ENCODE measurements at places on chromosomes 7 and 10.
A peak's percentile ranks its signal among the peaks of the same experiment; 100 is the strongest.

DNA sequence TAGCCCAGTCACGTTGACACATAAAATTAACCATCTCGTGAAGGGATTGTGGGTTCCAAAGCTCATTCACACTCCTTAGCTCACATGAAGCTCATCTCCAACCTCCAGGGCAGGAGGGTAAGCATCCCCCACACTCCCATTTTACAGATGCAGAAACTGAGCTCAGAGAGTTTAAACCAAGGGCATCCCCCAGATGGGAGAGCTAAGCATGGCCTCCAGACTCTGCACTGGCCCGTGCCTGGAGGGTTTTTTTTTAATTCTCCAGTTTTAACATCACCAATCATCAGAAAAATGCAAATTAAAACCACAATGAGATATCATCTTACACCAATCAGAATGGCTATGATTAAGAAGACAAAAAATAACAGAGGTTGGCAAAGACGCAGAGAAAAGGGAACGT lies 53.3 kb upstream of the TCF7L2 start:
- no peak for DNase-seq

GRCh38 chr10:24214762-24215161 lies 5.8 kb downstream of the KIAA1217 start:
- no peak for DNase-seq

DNA sequence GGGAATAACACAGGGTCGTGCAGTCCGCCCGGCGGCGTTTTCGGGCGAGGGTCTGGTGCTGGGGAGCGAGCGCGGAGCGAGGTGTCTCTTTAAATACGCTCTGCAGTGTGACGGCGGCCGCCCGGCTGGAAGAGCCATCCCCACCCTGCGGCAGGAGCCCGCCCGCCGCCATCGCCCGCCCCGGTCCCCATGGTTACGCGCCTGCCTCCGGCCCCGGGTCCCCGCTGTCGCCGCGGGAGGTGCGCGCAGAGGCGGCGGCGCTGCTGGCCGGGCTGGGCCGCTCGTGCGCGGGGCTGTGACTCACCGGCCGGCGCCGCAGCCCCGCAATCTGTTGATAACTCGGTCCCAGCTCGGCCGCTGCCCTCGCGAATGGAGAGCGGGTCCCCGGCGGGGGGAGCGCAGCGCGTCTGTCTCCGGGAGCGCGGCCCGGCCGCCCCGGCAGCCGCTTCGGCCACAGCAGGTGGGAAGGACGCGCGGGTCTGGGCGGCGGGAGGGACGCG lies at the start of gene ADGRA1:
ADGRA1 (plus strand) TSS at position 246 of the 500 bp plus-strand sequence. CDS start 986 bp downstream, outside the sequence.
- DNase-seq = peak; percentile 7

DNA sequence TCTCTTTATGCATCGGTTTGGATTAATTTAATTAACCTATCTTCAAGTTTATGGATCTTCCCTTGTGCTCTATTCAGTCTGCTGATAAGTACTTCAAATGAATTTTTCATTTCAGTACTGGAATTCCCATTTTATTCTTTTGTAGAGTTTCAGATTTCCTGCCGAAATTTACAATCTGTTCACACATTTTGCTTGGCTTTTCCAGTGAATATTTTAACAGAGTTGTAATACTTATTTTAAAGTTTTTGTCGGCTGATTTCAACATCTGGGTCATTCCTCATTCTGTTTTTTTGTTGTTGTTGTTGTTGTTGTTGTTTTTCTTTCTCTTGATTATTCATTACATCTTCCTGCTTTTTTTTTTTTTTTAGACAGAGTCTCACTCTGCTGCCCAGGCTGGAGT lies 89.9 kb upstream of the KCNMA1 start:
- DNase-seq = no peak

GRCh38 chr7:131067220-131067619 lies 260.5 kb upstream of the MKLN1 start:
- DNase-seq = no peak

DNA sequence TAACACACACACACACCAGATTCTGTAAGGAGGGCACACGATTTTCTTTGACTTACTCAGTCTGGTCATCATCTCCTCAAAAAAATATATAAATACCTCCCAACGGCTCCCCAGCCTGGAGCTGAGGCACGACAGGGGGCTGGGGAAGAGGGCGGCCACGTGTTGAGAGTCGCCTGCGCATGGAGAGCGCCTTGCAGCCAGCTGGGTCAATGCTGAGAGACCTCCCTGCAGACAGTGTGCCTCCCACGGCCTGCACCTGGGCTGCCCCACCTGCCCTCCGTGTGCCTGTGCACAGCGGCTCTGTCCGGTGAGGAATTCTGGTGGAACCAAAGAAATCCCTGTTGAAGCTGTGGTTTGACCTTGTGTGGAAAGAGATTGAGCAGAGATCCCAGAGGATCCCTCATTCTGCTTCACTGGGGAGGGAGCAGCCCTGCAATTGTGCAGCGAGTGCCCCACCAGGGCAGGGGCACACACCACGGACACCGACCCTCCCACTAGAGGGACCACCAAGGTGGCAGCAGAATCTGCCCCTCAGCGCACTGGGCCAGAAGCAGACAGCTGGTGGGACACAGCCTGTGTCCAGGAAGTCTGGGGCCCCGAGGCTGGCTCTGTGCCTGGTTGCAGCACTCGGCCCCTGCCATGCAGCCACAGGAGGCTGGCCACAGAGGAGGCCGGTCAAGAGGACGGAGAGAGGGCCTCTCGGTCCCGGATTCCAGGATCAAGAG lies 150.5 kb upstream of the PPP2R2D start:
- DNase-seq = no peak

GRCh38 chr7:18570890-18571478 lies 75.4 kb downstream of the HDAC9 start:
- peak; percentile 41 for DNase-seq

GRCh38 chr10:35972275-35972674 lies 330.2 kb upstream of the FZD8 start:
- DNase-seq = no peak

- DNase-seq = no peak
These were observed 5.1 kb downstream of the SHH start for GRCh38 chr7:155807065-155807671.

GRCh38 chr10:77284797-77285196 lies 352.8 kb downstream of the KCNMA1 start:
- DNase-seq = no peak

GRCh38 chr10:124152139-124153022 lies 59.0 kb upstream of the CHST15 start:
- DNase-seq = peak; percentile 61

DNA sequence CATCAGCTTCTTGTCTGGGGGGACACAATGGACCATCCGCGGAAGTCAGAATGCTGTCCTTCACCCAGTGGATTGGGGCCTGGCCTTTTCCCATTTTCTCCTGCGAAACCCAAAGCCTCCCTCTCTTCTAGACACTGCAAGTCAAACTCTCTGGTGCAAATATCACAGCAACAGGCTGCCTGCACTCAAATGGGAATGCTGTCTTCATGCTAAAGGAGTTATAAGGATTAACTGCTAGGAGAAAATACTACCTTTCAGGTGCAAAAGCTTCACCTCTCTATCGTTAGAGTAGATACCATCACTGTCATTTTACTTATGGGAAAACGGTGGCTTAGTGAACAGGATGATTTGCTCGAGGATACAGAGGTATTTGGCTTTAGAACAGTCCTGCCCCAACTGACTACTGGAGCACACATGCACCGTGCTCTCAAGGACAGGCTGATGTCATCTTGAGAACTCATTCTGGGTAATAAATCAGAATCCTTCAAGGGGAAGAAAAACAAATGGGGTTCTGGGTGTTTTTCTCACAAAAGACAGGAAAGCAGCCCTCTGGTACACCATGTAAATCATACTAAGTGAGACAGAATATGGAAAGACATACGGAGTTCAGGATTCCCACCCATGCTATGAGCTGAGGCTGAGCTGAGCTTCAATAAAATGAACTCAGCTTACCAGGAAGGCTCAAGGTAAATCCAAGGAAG lies 100.9 kb downstream of the SAMD9 start:
- DNase-seq = no peak

DNA sequence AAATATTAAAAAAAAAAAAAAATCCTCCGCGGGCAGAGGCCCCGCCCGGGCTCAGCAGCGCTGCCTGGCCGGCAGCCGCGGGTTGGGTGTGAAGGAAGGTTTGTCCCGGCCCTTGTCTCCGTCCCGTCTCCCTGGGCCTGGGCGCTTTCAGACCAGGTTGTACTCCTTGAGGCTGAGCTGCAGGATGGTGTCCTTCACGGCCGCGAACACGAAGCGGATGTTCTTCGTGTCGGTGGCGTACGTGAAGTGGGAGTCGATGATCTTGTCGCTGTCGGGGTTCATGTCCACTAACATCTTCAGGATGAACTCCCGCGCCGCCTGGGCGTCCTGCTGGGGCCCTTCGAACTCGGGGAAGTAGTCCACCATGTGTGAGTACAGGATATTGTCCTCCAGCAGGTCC lies 123.7 kb upstream of the KCTD7 start:
- DNase-seq = no peak

DNA sequence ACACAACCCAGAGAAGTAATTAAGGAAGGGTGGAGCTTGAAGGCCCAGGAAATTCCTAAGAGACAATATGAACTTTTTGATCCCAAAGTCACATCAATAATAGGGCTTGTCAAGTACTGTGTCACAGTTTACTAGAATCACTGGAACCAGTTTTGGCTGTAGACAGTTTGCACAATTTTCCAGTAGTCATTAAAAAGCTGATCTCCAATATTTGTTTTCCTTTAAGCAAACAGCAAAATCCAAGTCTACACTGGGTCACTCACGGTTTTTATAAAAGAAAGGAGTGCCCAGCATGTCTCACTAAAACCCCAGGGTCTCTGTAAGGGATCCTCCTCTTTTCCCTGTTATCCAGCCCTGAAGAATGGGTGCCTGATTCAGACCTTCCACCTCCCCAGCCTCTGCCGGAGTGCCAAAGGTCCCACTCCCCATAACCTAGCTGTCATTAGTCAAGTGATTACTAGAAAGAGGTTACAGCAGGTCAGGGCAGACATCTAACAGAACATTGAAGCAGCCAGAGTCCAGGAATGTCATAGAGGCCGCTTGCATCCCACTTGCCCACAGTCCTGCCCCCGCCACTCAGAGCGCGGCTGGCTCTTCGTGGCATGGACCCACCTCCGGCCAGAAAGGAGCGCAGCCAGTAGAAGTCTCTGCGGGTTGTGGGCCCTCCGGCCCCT lies 552 bp downstream of the SLC25A16 start:
- DNase-seq = no peak

DNA sequence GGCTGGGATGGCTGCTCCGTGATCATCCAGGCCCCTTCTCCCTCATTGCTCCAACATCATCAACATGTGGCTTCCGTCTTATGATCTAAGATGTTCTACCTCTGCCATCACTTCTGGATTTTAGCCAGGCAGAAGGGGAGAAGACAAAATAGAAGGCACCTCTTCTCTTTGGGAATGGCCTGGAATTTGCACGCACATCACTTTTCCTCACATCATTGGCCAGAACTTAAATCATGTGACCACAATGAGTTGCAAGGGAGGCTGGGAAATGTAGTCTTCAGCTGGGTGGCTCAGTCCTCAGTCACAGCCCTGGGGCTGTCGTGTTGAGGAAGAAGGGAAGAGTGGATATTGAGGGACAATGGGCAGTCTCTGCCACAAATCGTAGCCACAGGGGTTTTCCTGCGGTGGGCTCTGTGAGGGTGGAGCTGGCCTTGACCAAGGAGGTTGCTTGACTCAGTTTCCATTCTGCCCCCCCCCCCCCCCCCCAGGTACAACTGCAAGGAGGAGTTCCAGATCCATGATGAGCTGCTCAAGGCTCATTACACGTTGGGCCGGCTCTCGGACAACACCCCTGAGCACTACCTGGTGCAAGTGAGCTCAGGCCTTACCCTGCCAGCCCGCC lies 50.3 kb downstream of the PALD1 start:
- DNase-seq = peak; percentile 53

DNA sequence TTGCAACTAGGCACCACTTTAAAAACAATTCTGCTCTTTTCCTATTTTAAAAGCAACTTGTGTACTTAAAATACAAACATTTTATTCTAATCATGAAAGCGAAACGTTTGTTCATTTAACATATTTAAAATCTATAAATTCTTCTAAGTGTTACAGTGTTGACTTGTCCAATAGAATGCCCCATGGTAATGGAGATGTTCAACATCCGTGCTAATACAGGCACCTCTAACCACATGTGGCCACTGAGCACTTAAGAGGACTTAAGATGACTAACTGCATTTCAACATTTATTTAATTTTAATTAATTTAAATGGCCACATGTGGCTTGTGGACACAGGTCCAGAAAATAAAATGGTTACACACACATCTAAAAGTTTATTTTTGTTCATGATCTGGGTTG lies 115.1 kb downstream of the TPK1 start:
- no peak for DNase-seq

- DNase-seq = no peak
These were observed 10.3 kb downstream of the ITPRIP start for GRCh38 chr10:104327745-104328645.
